ENCODE measurements at places on chromosomes 1 and 21.

- DNase-seq = no peak
These were observed 3.8 kb downstream of the ETV3 start for GRCh38 chr1:157134442-157134841.

- DNase-seq = peak; percentile 42
These were observed 774 bp upstream of the WDTC1 start for GRCh38 chr1:27233667-27234048.

- DNase-seq = no peak
These were observed 309.5 kb downstream of the PCP4 start for GRCh38 chr21:40176724-40177123.

DNA sequence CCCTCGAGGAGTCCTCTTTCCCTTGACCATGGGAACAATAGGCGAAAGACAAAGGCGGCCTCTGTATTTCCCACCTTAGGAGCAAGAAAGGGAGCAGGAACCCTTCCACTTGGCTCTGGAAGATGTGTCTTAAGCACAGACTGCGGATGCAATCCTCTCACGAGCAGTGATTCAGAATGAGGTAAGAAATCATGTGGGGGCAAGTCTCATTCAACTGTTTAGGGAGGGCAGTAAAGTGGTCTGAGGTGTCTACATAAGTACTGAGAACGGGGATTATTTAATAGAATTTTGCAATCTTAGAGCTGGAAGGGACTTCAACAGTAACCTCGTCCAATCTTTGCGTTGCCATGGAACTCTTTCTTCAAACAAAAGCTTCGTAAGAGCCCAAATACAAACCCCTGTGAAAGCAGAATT, 1.6 kb upstream of the DYRK3 start:
- no peak for DNase-seq
